ENCODE measurements at places on chromosomes 4 and X. TPM values are rescaled to one million over a fixed set of nuclear protein-coding genes. Genes with fewer than 3 reads are reported as not detected.

Gene PIM2
- 5.4 TPM for total RNA-seq

Gene ASB5
- total RNA-seq = 3.7 TPM

Gene GAGE13
- total RNA-seq = not detected

Gene GPC4
- total RNA-seq = 5.8 TPM

DNA sequence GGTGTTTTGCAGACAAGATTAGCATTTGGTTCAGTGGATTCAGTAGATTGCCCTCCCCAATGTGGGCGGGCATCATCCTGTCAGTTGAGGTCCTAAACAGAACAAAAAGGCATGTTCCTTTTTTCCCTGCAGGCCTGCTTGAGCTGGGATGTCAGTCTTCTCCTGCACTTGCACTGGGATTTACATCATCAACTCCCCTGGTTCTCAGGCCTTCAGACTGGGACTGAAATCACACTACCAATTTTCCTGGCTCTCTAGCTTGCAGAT is 278.9 kb upstream of the FTHL17 start:
- DNase-seq = no peak

DNA sequence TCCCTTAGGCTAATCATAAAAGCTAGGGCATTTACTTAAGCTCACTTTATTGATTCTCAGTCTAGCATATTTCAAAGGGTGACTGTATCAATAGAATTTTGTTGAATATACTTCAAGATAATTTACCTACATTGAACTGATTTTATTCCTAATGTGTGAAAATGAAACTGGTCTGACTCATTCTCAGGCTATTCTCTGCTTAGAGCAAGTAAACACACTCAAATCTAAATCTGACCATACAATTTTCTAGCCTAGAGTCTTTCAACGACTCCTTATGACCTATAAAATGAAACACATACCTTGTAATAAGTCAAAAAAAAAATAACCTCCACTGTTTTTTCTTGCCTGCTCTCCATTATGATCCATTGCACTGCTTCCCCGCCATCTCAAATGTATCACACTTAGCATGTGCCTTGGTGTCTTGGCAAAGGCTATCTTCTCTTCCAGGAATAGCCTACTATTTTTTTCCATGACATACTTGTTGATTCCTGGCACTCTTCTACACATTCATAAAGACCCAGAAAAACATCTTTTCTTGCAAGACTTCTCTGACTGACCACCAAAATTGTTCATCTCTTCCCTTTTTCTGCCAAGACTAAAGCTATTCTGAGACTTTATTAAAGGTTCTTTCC is 965.1 kb upstream of the HS3ST1 start:
- no peak for DNase-seq

Gene ZNF732
- not detected for total RNA-seq

DNA sequence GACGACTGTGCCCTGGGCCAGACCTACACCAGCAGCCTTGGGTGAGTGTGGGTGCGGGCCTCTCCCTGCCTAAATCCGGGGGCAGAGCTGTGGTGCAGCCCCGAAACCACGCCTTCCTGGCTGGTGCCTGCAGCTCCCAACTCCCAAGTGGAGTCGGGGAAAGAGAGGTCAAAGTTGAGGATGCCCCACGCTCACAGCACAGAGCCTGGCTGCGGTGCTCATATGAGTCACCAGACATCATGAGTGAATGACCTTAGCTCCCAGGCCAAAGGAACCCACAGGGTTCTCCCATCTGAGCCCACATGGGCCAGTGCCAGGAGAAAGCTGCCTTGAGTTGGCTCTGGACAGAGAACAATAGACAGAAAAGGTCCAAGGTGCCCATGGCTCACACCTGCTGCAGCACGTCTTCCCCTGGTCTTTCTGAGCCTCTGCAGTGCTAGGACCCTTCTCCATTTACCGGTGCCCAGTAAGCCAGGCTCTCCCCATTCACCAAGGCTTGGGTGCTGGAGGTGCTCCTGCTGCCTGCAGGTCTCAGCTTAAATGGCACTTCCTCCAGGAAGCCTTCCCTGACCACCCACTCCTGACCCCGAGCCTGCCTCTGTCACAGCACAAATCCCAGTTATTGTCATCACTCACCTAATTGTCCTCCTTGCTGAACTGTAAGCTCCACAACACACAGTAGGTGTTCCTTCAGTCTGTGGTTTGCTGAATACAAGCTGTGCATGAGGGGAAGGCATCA is 224.2 kb downstream of the AFAP1 start:
- no peak for DNase-seq

Measured in right atrium auricular region (tissue), 2 donors.